ENCODE measurements at places on chromosomes 11 and 22.

DNA sequence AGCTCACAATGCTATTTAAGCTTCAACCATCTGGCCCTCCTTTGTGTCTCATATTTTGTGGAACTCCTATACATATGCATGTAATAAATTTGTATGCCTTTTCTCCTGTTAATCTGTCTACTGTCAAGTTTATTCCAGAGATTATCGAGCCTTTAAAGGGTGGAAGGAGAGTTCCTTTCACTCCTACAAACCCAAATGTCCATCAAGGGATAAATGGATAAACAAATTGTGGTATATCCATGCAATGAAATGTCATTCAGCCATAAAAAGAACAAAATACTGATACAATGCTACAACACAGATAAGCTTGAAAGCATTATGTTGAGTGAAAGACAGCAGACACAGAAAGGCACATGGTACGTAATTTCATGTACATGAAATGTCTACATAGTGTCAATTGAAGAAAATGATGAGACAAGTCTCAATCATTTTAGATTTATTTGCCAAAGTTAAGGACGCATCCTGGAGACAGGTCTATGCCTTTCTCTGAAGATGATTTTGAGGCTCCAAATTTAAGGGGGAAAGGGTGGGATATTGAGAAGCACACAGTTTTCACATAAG, 17.7 kb upstream of the FEZ1 start:
- no peak for DNase-seq

DNA sequence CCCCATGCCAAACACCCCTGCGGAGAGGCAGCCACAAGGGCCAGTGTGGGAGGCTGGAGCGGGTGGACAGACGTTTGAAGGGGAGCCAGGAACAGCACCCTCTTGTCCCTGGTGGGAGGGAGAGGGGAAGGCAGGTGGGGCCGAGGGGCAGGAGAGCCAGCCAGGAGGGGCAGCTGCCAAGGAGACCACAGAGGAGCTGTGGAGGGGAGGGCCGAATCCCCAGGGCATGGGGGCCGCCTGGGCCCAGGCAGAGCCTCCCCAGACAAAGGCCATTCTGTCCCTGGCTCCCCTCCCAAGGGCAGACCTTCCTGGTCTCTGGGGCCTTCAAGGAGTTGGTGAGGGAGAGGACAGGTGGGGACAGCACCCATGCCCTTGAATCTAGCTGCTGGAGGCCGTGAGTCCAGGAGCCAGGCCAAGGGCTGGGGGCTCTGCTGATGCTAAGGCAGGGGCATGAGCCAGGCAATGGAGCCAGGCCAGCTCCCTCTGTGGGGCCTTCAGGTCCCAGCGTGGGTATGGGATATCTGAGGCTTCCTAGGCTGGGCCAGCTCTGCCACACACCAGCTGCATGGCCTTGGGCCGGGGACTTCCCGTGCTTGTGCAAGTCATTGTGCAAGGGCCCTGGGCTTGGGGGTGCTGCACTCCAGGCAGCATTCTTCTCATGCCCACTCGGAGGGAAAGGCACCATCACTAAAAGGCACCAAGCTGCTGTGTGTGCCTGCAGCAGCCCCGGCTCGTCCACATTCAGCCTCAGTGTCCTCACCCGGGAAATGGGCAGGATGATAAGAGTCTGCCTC, 11.4 kb downstream of the EMID1 start:
- no peak for DNase-seq

- no peak for DNase-seq
These were observed 935.4 kb downstream of the TBC1D22A start for GRCh38 chr22:47697861-47698260.

DNA sequence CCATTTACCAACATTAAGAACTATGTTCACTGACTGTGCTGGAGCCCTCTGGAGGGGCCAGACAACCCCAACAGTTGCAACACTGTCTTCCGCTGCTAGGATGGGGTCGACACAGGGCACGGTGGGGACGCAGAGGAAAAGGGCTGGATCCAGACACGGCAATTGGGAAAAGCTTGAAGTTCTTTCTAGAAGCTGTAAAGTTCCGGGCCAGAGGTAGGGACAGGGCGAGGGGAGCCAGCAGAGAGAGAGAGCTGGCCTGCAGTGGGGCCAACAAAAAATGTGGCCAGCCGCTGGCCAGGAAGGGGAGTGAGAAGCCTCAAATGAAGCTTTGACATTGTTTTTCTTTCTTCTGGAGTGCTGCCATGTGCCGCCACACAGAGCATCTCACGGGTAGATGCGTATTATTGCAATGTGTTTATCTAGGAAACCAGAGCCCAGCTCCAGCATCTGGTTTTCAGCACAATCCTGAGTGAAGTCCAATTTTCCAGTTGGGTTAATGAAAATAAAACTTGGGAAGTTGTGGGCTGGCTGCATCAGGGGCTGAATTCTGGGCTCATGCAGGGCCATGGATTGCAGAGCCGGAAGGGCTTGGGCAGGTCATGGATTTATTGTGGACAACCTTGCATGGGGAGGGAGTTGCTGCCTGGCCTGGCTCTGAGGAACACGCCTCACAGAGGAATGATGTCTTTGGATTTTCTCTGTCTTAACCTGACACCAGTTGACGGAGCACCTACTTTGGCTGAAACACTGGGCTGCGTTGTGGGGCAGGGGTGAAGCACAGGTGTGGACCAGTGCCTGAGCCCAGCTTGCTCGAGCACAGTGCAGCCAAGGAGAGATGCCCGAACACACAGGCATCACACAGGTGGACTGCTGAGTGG, 67.6 kb upstream of the AMPD3 start:
- no peak for DNase-seq

DNA sequence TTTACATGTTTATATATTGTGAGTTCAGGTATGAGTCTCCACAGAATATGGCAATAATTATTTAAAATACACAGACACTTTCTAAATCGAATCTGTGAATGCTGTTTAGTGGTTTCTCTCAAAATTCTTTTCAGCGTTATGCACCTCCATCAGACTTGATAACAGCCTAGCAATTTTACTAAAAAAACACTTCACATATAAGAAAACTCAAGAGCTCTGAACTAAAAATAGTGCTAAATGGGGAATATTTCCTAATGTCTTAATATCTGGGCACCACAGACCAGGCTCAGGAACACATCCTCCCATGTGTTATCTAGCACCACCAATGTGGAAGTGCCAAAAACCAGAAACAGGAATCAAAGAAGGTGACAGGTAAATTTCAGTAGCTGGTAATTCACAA, 47.9 kb downstream of the ARHGAP32 start:
- no peak for DNase-seq

GRCh38 chr11:133896028-133896427, 50.7 kb upstream of the SPATA19 start:
- peak; percentile 6 for DNase-seq

- no peak for DNase-seq
These were observed 108.5 kb upstream of the USP47 start for GRCh38 chr11:11733246-11733747.

DNA sequence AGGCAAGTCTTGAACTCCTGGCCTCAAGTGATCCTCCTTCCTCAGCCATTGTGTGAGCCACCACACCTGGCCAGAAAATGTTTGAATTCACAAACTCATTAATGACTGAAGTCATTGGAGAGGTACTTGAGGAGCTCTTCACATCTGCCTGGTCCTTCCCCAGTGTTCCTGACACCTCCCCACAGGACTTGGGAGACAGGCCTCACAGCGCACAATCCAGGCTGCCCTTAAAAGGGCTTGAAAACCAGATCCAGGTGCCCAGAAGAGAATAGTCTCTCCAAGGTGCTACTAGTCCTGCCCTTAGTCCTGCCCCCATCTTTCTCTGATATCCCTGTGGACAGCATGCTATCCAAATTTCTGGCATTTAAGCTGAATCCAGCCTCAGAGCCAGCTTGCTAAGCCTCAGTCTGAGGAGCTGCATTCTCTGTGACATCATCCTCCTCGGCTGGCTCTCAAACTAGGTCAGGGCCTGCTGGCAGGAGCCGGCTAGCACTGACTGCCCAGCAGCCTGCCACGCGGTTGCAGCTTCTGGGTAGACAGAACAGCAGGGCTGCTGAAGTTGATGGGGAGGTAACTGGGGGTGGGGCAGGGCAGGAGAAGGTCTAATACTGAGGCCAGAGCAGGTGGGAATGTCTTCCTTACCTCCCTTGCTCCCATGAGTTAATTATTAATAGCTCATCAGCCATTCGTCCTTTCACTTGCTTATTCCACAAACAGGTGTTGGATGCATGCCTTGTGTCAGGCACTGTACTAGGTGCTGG, 35.3 kb upstream of the NECTIN1 start:
- no peak for DNase-seq

GRCh38 chr22:45577746-45578523, 75.3 kb downstream of the FBLN1 start:
- DNase-seq, result peak; percentile 82

DNA sequence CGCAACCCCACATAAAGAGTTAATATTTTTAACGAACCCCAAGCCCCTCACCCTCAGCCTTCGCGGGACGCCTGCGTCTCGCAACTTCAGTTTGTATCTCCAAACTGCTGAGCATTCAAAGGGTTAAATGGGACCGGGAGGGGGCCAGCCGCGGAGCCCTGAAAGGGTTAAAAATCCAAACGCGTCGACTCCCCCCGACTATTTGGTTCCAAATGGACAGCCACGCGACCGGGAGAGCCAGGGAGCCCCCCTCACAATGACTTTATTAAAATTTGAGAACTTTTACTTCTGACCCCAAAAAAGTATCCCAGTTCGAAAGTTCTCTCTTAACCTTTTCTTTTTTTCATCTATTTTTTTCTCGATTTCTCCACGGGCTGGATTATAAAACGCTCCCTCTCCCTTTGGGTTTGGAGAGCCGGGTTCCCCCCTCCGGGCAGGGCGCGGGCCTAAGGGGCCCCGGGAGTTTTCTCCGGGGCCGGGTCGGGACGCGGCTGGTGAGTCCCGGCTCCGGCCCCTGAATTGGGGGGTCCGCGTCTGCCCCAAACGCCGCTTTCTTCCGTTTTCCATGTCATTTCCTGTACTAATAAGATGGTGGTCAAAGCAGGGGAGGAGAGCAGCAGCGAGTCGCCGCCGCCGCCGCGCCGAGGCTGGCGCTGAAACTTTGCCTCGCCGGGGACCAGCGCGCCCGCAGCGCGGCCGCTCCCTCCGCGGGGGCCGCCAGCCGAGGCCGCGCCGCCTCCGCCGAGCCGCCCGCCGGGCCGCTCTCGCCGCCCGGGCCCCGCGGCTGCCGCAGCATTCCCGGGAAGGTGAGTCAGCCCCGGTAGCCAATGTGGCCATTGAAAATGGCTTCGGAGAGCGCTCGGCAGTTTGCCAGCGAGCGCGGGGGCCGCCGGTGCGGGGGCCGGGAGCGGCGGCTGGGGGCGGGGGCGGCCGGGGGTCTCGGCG, at the start of gene PRDM11:
Gene PRDM11, plus strand, starts transcription at position 568 of the 945 bp plus-strand sequence. CDS start 35,128 bp downstream, outside the sequence.
- no peak for DNase-seq

- no peak for DNase-seq
These were observed 214.0 kb upstream of the SYN3 start for GRCh38 chr22:33272180-33272579.

DNA sequence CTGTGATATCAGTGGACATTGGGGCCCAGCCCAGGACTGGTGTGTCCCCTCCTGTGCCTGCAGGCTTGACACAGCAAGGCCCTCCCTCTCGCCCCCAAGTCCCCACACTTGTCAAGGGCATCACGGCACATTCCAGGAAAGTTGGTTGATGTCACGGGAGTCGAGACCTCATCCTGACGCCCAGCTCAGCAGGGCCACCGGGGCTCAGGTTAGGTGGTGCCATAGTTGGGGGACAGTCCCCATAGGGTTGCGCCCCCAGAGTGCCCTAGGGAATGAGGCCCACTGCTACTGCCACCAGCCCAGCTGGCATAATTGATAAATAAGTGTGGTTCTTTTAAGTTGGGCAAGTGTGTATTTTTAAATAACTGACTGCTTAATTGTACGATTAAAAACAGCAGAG, 28.3 kb upstream of the GRAMD4 start:
- no peak for DNase-seq

DNA sequence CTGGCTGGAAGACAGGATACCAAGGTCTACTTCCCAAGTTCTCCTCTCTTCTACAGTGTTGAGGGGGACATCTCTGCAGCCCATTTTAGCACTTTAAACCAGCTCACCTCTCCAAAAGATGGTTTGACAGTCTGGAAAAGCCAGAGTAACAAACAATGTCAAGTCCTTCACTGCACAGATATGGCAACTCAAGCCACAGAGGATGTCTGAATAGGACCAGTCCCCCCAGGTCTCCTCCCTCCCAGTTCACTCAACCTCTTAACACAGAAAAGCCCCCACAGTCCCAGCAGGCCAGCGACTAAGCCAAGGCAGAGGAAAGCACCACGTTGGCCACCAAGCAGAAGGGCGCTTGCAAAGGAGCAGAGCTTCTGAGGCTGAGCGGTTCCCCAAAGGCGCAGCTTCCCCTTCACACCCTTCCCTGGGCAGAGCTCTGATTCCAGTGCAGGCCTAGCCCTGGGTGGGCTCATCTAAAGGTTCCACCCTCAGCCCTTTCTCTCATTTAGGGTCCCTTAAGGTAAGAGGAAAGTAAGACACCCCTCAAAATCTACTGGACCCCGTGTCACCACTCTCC, 62.7 kb downstream of the PAK1 start:
- no peak for DNase-seq
